ENCODE measurements at places on chromosomes 4 and X.

GRCh38 chr4:111635646-111636045 is 509.6 kb upstream of the FAM241A start:
- DNase-seq: no peak

- no peak for DNase-seq
Measured at GRCh38 chr4:100949350-100949935, 397.9 kb downstream of the PPP3CA start.

- no peak for DNase-seq
Measured at GRCh38 chrX:154738011-154738738, 12.7 kb downstream of the GAB3 start.

DNA sequence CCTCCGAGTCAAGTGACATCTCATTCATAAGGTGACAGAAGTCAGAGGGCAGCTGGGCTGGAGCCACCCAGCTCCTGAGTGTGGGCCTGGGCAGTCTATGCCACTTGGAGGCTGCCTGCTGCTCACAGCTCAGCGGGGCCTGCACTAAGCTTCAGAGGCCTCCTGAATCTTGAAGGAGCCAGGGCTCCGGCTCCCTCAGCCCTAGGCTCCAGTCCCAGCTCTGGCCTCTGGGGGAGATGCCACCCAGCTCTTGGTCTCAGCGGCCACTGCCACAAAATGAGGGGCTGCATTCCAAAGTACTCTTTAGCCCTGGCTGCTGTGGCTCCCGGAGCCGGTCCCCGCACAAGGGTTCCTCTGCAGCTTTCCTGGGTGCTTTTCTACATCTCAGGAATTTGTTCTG is 32.7 kb upstream of the PSAPL1 start:
- no peak for DNase-seq

DNA sequence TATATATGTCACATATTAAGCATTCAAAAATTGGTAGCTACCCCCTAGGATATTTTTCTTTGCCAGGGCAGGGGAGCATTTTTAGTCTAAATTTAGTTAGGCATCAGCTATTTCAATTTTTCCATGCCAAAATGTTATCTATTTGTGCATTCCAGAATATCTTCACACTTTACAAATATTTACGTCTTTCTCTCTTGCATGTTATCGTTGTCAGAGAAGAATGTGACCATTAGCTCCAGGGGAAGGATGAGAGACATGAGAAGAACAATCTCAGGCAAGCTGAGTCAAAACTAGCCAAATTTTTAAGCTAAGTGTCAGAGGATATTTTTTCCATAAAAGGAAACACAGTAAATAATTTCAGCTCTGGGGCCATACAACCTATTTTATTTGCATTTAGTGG is 885.0 kb upstream of the EPHA5 start:
- DNase-seq: no peak

GRCh38 chr4:68714400-68714799 is 43.9 kb upstream of the UGT2B15 start:
- DNase-seq: no peak

DNA sequence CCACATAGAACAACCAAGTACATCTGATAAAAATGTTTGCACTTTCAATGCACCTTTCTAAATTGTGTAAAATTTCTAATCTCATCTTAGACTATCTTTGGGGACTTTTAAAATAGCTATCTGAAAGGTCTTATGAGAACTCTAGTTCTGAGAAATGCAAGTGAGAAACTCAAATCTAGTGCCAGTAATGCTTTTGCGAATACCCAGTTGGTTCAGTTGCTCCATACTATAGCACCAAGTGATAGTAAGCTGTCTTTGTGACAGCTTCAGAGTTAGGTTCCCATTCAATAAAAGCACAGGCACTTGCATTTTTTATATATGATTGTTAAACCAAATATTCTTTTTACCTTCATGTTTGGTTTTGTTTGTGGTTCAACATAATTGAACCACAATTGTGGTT is 4.5 kb upstream of the ITM2A start:
- no peak for DNase-seq

DNA sequence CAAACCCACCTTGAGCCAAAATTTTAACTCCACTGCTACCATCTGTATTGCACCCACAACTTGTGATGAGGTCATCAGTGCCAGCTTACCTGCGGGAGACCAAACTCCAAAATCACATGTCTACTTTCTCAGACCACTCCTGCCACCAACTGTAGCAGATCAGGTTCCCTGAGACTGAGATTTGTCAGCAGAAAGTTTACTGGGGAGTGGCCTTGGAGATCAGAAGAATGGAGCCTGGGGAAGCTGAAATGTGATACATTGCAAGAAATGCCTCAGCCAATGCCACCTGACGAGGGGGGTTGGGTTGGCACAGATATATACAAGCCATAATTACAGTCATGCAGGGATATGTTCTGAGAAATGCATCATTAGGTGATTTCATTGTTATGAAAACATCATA is 19.1 kb downstream of the HAUS3 start:
- DNase-seq: no peak

- peak; percentile 4 for DNase-seq
Measured at GRCh38 chrX:43958529-43958928, 14.7 kb downstream of the NDP start.

GRCh38 chrX:69210581-69210980 is 45.3 kb upstream of the PJA1 start:
- no peak for DNase-seq

GRCh38 chr4:6941796-6942195 is 32.2 kb downstream of the TBC1D14 start:
- no peak for DNase-seq

GRCh38 chr4:2799971-2800690 is 7.2 kb downstream of the SH3BP2 start:
- DNase-seq: no peak

DNA sequence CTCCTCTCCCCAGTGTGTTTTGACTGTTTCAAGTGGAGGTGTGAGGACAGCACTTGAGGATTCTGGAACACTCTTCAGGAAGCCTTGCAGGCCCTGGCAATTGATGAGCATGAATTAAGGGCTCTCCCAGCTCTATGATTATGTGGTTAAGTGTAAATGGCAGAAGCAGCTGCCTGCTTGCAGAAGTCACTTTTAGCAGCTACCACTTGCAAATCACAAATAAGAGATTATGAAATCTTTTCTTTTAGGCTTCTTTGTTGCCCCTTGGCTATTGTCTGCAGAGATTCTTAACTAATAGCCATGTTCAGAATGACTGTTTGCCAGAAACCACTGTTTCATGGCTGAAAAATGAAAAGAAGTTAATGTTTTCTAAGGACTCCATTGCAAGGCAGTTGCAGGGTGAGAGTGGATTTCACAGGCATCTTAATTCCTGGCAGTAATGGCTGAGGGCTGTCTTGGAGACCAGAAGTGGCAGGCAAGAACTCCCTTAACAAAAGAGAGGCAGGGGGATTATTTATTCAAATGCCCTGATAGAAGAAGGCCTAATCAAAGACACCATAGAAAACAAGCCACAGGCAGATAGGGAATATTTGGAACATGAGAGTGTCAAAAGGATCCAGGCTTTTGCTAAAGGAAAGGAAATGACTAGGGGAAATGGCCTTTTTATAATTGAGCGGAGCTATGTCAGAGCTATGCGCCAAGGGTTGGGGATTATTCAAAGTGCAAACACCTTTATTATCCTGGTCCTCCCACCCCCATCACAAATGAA is 8.3 kb upstream of the HOPX start:
- no peak for DNase-seq

GRCh38 chrX:17470136-17470535 is 95.1 kb downstream of the NHS start:
- DNase-seq: no peak

GRCh38 chrX:103687073-103687695 is 685 bp upstream of the MORF4L2 start:
- DNase-seq: peak; percentile 20

DNA sequence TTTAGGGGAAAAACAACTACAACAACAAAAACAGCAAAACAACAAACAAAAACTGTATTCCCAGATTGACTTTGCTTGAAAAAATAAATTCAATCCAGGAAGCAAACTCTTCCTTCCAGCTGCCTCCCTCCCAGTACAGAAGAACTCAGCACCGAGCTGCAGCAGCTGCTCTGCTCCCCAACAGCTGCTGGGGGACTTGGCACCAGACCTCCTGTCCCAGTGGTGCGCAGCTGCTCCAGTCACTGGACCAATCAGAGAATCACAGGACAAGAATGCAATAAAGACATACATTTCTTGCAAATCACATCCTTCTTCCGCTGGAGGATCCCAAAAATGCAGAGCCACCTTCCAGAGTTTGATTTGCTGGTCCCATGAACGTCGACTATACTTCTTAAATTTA is 11.8 kb upstream of the FAM53A start:
- DNase-seq: no peak

GRCh38 chr4:136909626-136910025 is 622.7 kb downstream of the PCDH18 start:
- DNase-seq: no peak

GRCh38 chrX:42237956-42238355 is 314.6 kb upstream of the CASK start:
- no peak for DNase-seq

- peak; percentile 34 for DNase-seq
Measured at GRCh38 chr4:152100379-152101201, 339.8 kb upstream of the GATB start.

DNA sequence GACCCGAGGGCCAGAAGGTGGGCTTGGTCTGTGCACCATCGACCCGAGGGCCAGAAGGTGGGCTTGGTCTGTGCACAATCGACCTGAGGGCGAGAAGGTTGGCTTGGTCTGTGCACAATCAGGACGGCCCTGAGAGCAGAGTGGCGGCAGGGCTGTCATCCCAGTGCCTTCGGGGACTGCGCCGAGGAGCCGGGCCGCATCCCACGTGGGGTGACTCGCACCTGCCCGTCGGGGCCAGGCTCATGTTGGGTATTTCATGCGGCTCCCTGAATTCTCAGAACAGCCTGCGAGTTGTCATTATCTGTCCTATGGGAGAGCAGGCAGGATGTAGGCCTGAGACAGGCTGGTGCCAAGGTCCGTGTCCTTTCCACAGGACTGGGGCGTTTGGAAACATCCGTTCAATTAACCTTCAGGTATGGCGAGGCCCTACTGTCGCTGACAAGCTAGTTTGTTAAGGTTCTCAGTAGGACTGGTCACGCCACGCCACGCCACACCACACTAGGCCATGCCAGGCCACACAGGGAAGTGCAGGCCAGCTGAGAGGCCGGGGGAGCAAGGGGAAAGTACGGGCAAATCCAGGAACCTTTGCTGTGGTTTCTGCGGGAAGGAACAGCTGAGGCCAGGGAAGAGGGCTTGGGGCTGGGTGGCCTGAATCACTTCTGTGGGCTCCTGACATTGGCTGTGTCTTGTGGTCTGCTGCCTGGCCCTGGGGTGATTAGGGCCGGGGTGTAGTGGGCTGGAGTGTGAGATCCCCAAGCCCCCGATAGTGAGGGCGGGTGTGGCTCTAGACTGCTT is 182.9 kb downstream of the AFAP1 start:
- no peak for DNase-seq

GRCh38 chr4:110532901-110533589 is 57.1 kb downstream of the ENPEP start:
- no peak for DNase-seq

DNA sequence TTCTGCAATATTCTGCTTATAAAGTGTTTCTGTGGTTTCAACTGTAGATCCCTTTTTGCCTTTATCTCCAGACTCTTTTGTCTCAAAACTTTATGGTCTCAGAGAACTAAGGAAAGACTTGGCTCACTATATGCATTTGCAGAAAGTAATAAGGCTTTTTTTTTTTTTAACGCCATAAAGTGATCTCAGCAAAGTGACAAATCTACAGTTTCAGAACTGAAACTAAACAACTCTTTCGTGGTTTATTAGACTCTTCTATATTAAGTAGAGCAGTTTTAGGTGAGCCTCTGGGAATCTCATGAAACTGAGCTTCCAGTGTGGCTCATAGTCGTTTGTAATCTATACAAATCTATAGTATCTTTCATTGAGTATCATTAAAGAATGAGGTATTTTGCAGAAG is 15.3 kb downstream of the ATP7A start:
- DNase-seq: no peak

DNA sequence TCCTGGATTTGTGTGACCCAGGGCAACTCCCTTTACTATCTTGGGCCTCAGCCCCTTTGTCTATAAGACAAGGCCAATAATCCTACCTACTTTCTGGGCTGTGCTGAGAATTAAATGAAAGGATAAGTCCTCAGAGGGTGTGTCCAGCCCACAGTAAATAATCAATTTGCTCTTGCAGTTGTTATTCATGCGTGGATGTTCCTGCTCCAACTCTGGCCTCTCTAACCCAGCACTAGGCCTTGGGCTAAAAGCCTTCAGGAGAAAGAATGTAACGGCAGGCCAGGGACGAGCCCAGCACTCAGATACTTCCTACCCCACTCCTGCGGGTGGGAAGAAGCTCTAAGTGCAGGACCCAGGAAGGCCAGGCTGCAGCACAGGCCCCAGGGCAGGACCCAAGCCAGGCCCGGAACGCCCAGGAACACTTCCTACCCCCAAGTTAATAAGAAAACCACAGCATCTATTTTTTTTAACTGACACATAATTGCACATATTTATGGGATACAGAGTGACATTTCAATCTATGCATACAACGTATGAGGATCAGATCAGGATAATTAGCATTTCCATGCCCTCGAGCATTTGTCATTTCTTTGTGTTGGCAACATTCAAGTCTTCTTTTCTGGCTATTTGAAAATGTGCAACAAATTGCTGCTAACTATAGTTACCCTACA is 179.6 kb upstream of the RBPJ start:
- DNase-seq: no peak

- DNase-seq: no peak
Measured at GRCh38 chr4:27055221-27055760, 194.7 kb downstream of the STIM2 start.

DNA sequence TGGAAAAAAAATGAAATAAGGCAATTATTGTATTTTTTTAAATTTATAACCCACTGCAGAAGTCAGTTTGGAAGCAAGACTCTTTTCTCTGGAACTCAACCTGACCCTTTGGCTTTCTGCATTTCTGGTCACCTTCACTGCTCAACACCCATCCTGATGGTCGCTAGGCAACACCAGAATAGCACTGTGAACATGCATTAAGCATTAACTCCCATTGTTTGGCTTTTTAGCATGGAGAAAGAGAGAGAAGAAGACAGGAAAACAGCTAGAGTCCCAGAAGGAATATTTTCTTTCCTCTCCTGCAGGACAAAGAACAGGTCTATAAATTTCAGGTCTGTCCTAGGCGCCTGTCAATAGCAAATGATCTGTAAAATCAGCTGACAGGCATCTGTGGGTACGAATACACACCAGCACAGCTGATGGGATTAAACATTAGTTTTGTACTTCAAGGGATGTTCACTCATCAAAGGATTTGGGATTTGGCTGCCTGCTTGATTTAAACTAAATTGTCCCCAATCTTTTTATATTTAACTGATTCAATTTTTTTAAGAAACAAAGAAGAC is 137.2 kb upstream of the ETNPPL start:
- no peak for DNase-seq

DNA sequence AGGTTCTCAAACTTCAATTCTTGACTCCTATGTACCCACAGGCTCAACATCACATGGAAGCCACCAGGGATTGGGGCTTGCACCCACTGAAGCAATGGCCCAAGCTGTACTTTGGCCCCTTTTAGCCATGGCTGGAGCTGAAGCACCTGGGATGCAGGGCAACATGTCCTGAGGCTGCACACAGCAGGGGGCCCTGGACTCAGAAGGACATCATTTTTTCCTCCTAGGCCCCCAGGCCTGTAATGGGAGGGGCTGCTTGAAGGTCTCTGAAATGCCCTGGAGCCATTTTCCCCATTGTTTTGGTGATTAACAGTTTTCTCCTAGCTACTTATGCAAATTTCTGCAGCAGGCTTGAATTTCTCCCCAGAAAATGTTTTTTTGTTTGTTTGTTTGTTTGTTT is 465.1 kb upstream of the PCDH10 start:
- no peak for DNase-seq

All from GM19239 (cell line).